Activated T-cell treated with anti-CD3 and anti-CD28 coated beads, Interleukin-2, amount 50 U/mL, for 72 hours (primary cell): ENCODE measurements at places on chromosomes 4 and X. TPM values are rescaled to one million over a fixed set of nuclear protein-coding genes. Genes with fewer than 3 reads are reported as not detected.
A peak's percentile ranks its signal among the peaks of the same experiment; 100 is the strongest.

DNA sequence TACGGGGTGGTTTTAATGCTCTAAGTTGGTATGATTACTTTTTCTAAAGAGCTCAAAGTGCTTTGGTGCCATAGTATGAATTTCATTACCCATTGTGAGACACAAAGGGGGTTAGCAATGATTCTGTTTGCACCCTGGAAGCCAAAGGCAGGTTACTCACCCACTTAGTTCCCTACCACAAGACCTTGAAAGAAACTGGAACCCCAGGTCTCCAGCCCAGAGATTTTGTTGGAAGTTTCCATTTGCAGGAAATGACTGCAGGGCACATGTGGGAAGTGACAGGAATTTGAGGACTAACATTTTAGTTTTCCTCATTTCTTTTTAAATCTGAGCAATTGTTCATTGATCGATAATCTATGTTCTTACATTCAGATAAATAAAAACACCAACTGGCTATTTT, 1.8 kb upstream of the HS3ST1 start:
- no peak overlapping the region for H3K27ac ChIP-seq
- DNase-seq = no peak
- H3K27me3 ChIP-seq = peaks cover 40% of the 10 kb centered on the region
- H3K36me3 ChIP-seq = no peaks in the 10 kb centered on the region
- H3K4me3 ChIP-seq = no peak overlapping the region

DNA sequence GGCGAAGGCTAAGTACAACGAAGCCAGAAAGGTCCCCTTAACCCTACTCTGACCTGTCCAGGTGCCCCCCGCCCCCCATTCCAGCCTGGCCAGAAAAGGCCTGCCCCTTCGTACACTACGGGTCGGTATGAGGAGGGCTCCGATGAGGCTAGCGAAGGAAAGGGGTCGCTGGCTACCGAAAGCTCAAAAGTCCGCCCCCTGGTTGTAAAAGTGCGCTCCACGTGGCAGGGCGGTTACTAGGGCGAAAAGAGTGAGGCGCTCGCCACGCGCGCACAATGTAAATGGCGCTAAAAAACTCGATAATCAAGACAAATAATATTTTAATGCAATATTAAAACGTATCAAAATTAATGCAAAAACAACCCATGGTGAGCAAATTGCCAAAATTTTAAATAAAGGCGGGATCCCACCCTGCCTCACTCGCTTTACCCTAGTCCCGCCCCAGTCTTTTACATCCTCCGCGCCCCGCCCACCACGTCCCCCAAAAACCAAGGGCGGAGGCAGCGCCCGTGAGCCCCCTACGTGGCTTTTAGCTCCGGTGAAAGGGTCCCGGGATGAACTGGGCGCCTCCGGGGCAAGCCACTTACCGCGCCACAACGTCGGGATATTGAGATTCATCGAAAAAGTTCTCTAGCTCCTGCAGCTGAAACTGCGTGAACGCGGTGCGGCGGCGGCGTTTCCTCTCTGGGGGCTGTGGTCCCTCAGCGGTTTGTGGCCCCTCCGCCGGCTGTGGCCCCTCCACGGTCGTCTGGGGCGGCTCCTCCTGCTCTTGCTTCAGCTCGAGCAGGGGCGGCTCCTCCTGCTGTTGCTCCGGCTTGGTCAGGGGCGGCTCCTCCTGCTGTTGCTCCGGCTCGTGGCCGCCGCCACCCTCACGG, 929 bp downstream of the ESX1 start:
- no peak for DNase-seq
- peaks cover 6% of the 10 kb centered on the region for H3K4me1 ChIP-seq
- no peak overlapping the region for H3K27ac ChIP-seq
- peak overlapping the region; percentile 91 for H3K4me3 ChIP-seq
- peaks cover 50% of the 10 kb centered on the region for H3K27me3 ChIP-seq

DNA sequence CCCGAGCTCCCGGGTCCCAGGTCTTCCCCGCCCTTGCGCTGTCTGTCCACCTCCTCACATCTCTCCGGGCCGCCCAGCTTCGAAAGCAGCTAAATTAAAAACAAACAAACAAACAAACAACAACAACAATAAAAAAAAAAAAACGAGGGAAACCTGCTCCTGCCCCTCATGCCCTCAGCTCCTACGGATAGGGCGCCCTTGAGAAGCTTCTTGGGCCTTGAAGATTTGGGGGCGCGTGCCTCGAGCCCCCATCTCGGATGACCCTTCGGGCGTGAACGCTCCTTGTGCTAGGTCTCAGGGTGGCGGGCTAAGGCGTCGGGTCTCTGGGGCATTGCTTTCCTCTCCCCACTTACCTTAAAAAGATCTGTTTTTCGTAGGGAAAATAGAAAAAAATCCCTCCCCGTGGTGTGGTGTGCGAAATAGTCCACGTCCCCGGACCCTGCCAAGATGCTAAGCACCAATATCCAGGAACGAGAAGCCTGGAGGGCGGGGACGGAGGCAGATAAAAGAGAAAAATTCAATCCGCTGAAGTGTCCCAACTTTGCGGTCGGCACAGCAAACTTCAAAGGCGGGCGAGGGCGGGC, 603 bp downstream of the NDNF start:
- no peak for DNase-seq
- peaks cover 3% of the 10 kb centered on the region for H3K36me3 ChIP-seq
- peaks cover 70% of the 10 kb centered on the region for H3K27me3 ChIP-seq
- peak overlapping the region; percentile 90 for H3K4me3 ChIP-seq
- H3K4me1 ChIP-seq = peaks cover 43% of the 10 kb centered on the region

- H3K27ac ChIP-seq = no peak overlapping the region
- no peak overlapping the region for H3K4me3 ChIP-seq
These were observed 21.4 kb downstream of the HMX1 start for GRCh38 chr4:8850074-8850829.

Gene DRP2
- 0.86 TPM for total RNA-seq

GRCh38 chr4:7171191-7171900, 21.0 kb upstream of the SORCS2 start:
- H3K4me3 ChIP-seq = no peak overlapping the region
- no peak for DNase-seq
- no peaks in the 10 kb centered on the region for H3K4me1 ChIP-seq
- no peak overlapping the region for H3K27ac ChIP-seq
- no peaks in the 10 kb centered on the region for H3K36me3 ChIP-seq
- H3K27me3 ChIP-seq = peaks cover 20% of the 10 kb centered on the region

Gene DGKK
- total RNA-seq = not detected

DNA sequence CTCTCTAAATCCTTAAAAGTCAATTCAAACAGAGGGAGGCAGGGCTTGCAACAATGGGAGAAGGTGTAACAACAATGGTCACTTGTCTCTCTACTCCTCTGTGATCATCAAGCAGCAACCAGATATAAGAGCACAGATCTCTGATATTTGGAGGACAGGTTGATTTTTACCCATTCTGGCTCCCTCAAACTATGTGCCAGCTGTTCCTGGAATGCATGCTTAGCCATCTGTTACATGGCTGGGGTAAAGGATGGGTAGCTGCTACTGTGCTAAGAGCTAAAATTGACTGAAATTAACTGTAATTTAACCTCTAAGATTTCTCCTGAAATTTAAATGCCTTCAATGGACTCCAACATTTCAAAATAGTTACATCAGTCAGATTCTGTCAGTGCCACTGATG, 1459.9 kb downstream of the PCDH7 start:
- H3K4me1 ChIP-seq = no peaks in the 10 kb centered on the region
- no peaks in the 10 kb centered on the region for H3K27me3 ChIP-seq
- no peak for DNase-seq
- no peaks in the 10 kb centered on the region for H3K36me3 ChIP-seq
- no peak overlapping the region for H3K27ac ChIP-seq

DNA sequence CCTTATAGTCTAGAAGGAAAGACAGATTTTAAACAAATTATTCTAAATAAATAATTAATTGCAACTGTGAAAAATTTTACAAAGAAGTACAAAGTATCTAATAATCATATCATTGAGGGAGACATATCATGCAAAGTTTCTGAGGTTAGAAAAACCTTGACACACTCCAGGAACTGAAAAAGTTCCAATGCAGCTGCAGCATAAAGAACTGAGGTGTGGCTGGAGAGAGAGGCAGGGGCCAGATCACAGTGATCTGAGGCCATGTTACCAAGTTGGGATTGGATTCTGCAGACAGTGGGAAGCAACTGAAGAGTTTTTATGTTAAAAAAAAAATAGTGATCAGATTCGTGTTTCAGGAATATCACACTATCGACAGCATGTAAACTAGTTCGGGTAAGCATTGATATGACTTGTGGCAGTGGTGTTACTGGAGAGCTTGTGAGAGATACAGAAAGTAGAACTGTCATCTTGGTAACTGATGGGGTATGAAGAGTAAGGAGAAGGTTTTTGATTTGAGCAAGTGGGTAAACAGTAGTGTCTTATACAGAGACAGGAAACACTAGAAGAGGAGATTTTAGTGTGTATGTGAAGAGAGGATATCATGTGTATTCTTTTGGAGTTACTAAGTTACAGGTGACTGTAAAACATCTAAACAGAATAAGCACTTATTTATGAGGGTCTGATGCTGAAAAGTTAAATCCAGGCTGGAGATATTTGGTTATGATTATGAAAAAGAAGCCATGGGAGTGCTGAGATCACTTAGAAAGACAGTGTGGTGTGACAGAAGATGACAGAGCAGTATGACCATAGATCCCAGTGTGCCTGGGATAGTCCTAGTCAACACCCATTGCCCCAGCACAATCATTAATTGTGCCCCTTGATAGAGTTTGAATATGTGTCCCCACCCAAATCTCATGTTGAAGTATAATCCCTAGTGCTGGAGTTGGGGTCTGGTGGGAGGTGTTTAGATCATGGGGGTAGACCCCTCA, 15.6 kb upstream of the SPRY1 start:
- no peak overlapping the region for H3K4me3 ChIP-seq
- H3K36me3 ChIP-seq = no peaks in the 10 kb centered on the region
- no peak overlapping the region for H3K27ac ChIP-seq
- no peak for DNase-seq
- H3K4me1 ChIP-seq = no peaks in the 10 kb centered on the region

DNA sequence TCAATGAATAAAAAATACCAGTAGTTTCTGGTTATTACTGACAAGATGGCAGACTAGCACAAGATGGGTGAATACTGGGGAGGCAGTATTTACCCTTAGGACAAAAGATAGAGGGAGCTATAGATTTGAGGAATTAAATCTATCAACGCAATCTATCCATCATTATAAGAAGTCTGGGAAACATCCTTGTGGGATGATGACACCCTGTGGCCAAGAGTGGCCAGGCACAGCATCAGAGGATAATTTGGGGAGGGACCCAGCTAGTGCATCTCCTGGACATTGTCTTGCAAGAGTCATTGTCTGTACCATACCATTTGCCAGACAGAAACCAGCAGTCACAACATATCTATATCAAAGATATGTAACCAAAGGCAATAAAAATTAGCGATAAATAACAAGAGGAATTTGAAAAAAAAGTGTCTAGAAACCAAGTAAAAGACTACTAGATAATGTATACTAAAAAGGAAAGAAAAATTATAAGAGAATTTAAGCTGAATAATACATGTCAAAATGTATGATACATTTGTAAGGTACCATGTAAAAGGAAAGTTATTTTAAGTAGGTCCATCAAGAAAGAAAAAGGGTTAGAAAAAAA, 22.9 kb downstream of the KCTD8 start:
- H3K27ac ChIP-seq = no peak overlapping the region
- DNase-seq = no peak
- H3K36me3 ChIP-seq = no peaks in the 10 kb centered on the region
- no peaks in the 10 kb centered on the region for H3K27me3 ChIP-seq
- H3K4me1 ChIP-seq = no peaks in the 10 kb centered on the region

- H3K36me3 ChIP-seq = peaks cover 5% of the 10 kb centered on the region
- H3K4me3 ChIP-seq = no peak overlapping the region
- H3K27me3 ChIP-seq = no peaks in the 10 kb centered on the region
- no peaks in the 10 kb centered on the region for H3K4me1 ChIP-seq
These were observed 1206.0 kb upstream of the ADGRL3 start for GRCh38 chr4:59994118-59994517.

DNA sequence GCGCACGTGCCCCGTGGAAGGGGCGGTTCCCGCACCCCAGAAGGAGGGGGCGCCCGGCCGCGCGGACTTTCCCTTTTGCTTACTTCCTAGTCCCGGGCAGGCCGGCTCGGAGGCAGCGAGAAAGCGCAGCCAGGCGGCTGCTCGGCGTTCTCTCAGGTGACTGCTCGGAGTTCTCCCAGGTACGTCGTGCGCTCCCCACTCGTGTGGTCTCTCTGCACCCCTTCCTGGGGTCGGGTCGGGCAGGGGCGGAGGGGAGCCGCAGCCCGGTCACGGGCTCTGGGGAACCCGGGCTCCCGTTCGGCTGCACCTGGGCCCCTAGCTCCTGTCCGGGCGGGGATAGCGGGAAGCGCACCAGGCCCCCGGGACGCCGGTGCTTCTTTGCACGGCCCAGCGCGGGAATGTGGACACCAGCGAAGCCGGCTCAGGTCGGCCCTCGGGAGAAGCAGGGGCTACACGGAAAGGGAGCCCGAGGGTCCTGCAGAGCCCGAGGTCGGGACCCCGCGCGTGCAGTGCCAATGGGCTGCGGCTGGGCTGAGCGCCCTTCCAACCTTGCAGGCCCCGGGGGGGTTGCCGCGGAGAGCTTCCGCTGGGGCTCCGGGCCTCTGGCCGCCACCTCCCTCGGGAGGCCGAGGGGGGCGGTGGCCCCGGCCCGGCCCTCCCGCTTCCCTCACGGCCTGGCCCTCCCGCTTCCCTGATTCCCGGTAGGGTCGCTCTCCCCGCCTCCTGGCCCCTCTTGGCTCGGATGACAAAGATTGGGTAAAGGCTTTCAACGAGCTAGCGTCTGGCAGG, at the start of gene TLR2:
Gene TLR2, plus strand, starts transcription at position 99 of the 789 bp plus-strand sequence. CDS start 18,628 bp downstream, outside the sequence.
- H3K4me1 ChIP-seq = peaks cover 13% of the 10 kb centered on the region
- H3K27ac ChIP-seq = peak within 1 kb of the TSS; percentile 64
- H3K27me3 ChIP-seq = peaks cover 33% of the 10 kb centered on the region
- H3K36me3 ChIP-seq = peaks cover 7% of the 10 kb centered on the region
- DNase-seq = peak; percentile 71

GRCh38 chrX:37776987-37777325, 2.9 kb upstream of the CYBB start:
- no peak for DNase-seq
- peak overlapping the region; percentile 73 for H3K27ac ChIP-seq
- no peak overlapping the region for H3K4me3 ChIP-seq
- no peaks in the 10 kb centered on the region for H3K27me3 ChIP-seq
- no peaks in the 10 kb centered on the region for H3K36me3 ChIP-seq

Gene FAM184B
- not detected for total RNA-seq

Gene TLR10
- total RNA-seq = not detected

DNA sequence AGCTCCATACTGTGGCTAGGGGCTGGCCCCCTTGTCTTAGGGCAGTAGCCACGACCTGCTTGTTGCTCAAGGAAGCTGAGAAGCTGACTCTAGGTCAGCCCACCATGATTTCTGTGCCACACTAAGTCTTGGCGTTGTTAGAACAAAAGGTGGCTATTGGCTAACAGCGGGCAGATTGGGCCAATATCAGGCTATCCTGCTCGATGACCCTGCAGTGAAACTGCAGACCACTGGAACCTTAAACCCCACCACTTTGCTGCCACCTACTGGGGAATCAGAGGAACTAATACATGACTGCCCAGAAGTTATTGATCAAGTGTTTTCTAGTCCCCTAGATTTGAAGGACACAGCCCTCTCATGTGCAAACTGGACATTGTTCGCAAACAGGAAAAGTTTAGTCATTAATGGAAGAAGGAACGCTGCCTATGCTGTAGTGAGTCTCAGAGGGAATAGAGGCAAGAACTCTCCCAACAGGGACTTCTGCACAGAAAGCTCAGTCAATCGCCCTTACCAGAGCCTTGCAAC, 17.0 kb upstream of the PAPSS1 start:
- H3K4me1 ChIP-seq = no peaks in the 10 kb centered on the region
- no peak overlapping the region for H3K27ac ChIP-seq
- H3K36me3 ChIP-seq = no peaks in the 10 kb centered on the region

Gene CXCL10
- total RNA-seq = 2.9 TPM

Gene WDR19
- total RNA-seq = 14.2 TPM
